ENCODE measurements at places on chromosomes 4 and X. TPM values are rescaled to one million over a fixed set of nuclear protein-coding genes. Genes with fewer than 3 reads are reported as not detected.

- no peak for DNase-seq
- no peaks in the 10 kb centered on the region for H3K4me1 ChIP-seq
- H3K27ac ChIP-seq, result no peak overlapping the region
- no peaks in the 10 kb centered on the region for H3K27me3 ChIP-seq
- no peak overlapping the region for H3K4me3 ChIP-seq
Observed at GRCh38 chrX:119477812-119478232, 9.6 kb downstream of the SLC25A5 start.

DNA sequence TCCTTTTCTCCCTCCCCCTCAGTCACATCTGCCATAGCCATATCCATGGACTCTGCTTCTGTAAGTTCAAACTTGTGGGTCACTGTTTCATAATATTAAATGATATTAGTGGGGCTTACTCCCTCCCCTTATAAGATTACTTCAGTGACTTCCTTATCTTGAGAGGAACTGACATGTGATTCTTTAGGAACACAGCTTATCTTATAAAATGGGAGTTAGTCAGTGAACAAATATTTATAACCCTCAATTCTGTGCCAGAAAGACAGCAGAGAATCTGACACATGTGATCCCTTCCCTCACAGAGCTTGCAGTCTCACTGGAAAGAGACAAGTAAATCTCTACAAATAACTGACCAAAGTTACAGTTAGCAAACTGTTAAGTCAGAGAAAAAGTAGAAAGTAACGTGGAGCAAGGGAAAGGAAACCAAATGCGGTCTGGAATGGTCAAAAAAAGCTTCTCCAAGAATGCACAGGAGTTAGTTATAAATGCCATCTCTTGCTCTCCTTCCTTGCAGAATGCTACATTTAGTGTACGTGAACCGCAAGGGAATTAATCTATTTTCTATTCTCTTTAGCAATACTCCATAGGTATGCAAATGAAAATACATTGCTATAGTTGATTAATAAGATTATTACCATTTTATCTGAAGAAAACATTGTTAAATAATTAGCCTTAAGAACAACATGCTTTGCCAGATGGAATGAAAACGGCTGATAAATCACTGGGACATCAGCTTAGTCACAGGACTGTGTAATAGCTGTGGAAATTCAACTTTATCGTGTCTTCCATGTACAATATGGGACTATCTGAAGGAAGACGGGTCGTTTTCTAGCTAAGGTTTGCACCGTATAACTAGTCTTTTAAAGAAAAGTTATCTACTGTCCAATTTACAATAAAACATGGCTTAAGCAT, 29.0 kb downstream of the SGMS2 start:
- H3K36me3 ChIP-seq, result no peaks in the 10 kb centered on the region
- peak; percentile 42 for DNase-seq
- H3K27me3 ChIP-seq, result no peaks in the 10 kb centered on the region
- H3K4me1 ChIP-seq, result peaks cover 22% of the 10 kb centered on the region
- peak overlapping the region; percentile 11 for H3K27ac ChIP-seq

- no peaks in the 10 kb centered on the region for H3K27me3 ChIP-seq
- no peaks in the 10 kb centered on the region for H3K36me3 ChIP-seq
- no peaks in the 10 kb centered on the region for H3K4me1 ChIP-seq
- no peak overlapping the region for H3K27ac ChIP-seq
- peak; percentile 24 for DNase-seq
Observed at GRCh38 chr4:139761461-139761860, 95.8 kb downstream of the MGST2 start.

FGF13 gene
- 0.02 TPM for total RNA-seq

DNA sequence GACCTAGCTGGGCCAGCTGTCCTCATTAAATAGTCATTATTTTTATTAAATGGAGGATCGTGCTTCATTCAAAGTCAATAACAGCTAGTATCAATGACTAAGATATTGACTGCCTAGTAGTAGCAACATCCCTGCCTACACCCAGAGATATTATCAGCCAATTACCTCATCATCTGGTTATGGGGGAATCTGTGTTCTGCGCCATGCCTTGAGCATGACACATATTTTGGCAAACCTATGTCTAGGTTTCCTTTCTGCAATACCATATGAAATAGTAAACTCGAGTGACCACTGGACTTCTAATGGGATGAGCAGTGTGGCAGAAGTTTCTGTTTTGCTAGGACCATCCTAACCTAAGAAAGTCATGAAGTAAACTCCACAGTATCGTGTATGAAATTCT, 50.0 kb upstream of the AADAT start:
- H3K36me3 ChIP-seq, result no peaks in the 10 kb centered on the region
- H3K27ac ChIP-seq, result no peak overlapping the region
- H3K27me3 ChIP-seq, result no peaks in the 10 kb centered on the region
- no peak for DNase-seq
- H3K4me3 ChIP-seq, result no peak overlapping the region

DNA sequence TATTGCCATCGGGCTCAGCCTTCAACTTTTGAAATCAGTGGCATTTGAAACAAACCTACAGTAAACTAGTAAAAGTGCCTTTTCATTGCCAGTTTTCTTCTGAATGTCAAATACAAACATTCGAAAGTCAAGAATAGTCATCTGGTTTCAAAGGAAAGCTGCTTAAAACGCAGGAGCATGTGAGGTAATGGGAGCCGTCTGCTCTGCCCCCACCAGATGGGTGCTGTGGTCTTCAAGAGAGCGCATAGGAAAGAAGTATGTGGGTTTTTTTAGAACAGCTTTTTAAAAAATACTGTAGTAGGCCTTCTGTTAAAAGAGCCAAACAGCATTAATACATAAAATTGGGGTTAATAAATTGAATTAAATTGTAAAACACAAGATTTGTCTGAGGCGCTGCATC, 88.6 kb downstream of the STOX2 start:
- no peak for DNase-seq
- H3K4me3 ChIP-seq, result no peak overlapping the region
- no peak overlapping the region for H3K27ac ChIP-seq
- no peaks in the 10 kb centered on the region for H3K36me3 ChIP-seq
- no peaks in the 10 kb centered on the region for H3K27me3 ChIP-seq

GRCh38 chrX:47175588-47175980, 18.0 kb upstream of the UBA1 start:
- no peaks in the 10 kb centered on the region for H3K4me1 ChIP-seq
- no peak overlapping the region for H3K27ac ChIP-seq
- H3K4me3 ChIP-seq, result no peak overlapping the region
- no peaks in the 10 kb centered on the region for H3K27me3 ChIP-seq

- H3K27me3 ChIP-seq, result no peaks in the 10 kb centered on the region
- H3K27ac ChIP-seq, result peak overlapping the region; percentile 66
- H3K4me3 ChIP-seq, result peak overlapping the region; percentile 77
- H3K36me3 ChIP-seq, result peaks cover 15% of the 10 kb centered on the region
- DNase-seq, result no peak
Observed at GRCh38 chr4:99088023-99088449, 552 bp downstream of the ADH5 start.

- no peak overlapping the region for H3K27ac ChIP-seq
- no peak for DNase-seq
- no peaks in the 10 kb centered on the region for H3K36me3 ChIP-seq
- no peaks in the 10 kb centered on the region for H3K27me3 ChIP-seq
- H3K4me3 ChIP-seq, result no peak overlapping the region
Observed at GRCh38 chrX:25873196-25873595, 264.9 kb upstream of the MAGEB18 start.

DNA sequence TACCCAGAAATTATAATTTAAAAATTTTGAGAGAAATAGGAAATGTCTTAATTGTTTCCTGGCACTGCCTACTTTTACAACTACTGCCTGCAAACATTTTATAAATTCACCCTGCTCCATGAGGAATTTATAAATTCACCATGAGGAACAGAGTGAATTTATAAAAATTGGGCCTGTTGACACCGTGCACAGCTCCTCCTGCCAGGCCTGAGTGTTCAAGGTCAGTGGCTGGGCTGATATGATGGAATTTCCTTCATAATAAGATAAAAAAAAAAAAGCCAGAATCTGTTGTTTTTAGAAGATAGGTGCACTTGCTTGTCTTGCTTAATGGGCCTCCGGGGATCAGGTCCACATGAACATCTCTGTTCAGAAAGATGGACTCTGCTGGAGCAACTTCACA, 151.7 kb upstream of the RASGEF1B start:
- no peak overlapping the region for H3K27ac ChIP-seq
- no peaks in the 10 kb centered on the region for H3K4me1 ChIP-seq
- no peaks in the 10 kb centered on the region for H3K27me3 ChIP-seq
- DNase-seq, result no peak

STK32B gene
- not detected for total RNA-seq

DNA sequence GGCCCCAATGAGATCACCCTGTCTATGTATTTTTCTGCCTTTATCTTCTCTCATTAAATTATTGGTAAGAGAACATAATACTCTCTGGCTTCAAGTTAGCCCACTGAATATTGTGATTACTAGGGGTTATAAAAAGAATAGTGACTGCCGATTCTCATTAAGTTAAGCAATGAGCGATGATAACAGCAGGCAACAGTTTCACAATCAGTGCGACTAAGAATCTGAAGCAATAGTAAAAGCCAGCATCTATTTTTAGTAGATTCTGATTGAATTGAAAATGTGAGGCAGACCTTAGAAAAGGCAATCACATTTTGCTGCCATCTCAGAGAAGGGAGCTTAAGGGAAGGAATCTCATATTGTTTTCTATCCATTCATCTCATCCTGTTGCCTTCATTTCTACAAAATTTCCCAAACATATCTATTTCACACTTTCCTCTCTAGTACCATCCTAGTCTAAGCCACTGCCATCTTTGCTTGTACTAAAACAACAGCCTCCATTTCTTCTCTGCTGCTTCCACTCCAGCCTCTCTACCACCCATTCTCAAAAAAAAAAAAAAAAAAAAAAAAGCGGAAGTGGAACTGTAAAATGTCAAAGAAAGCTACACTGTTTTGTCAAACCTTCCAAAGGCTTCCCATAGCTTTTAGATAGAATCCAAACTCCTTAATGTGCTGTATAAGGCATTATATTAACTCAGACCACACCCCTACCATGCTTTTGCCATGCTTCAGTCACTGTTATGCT, 17.4 kb downstream of the GABRA4 start:
- no peaks in the 10 kb centered on the region for H3K27me3 ChIP-seq
- no peak overlapping the region for H3K27ac ChIP-seq
- no peaks in the 10 kb centered on the region for H3K4me1 ChIP-seq
- no peak for DNase-seq
- no peak overlapping the region for H3K4me3 ChIP-seq

GC gene
- 1.8 TPM for total RNA-seq

GRCh38 chr4:186588503-186588902, 33.1 kb upstream of the MTNR1A start:
- no peaks in the 10 kb centered on the region for H3K4me1 ChIP-seq
- H3K36me3 ChIP-seq, result peaks cover 78% of the 10 kb centered on the region
- DNase-seq, result no peak
- no peaks in the 10 kb centered on the region for H3K27me3 ChIP-seq
- H3K4me3 ChIP-seq, result no peak overlapping the region

DNA sequence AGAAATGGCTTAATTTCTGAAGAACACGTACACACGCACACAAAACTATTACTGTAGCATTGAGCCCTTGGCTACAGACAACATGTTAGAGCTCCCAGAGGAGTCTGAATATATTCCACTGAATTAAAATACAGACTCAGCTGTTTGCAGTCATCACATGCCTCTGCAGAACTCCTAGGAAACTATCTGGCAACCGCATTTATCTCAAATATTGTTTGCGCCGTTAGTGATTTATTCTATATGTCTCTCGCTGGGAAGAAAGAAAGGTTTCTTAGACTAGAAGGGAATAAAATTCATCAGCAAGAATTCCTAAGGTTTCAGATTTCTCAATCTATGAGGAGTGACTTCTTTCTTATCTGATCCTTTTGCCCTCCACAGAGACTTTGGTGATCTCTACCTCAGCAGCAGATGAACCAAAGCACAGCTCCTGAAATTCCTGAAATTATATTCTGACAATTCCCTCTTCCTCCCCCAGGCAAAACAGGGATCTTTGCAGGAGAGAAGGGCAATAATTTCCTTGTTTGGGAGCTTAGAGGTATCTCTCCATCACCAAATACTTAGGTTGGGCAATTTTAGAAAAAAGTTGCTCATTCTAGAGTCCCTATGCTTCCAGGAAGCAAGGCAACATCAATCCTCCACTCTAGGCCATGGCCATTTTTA, 199.2 kb downstream of the APBB2 start:
- H3K27ac ChIP-seq, result no peak overlapping the region
- H3K4me1 ChIP-seq, result no peaks in the 10 kb centered on the region
- no peaks in the 10 kb centered on the region for H3K36me3 ChIP-seq

C4orf17 gene
- not detected for total RNA-seq

- no peak overlapping the region for H3K27ac ChIP-seq
- no peak for DNase-seq
- H3K27me3 ChIP-seq, result no peaks in the 10 kb centered on the region
- H3K4me3 ChIP-seq, result no peak overlapping the region
- H3K4me1 ChIP-seq, result peaks cover 9% of the 10 kb centered on the region
Observed at GRCh38 chr4:140742838-140743193, 13.4 kb downstream of the TBC1D9 start.

GRCh38 chr4:183289688-183290087, 30.4 kb downstream of the CLDN22 start:
- H3K27ac ChIP-seq, result no peak overlapping the region
- no peak for DNase-seq
- no peaks in the 10 kb centered on the region for H3K4me1 ChIP-seq

MED28 gene
- total RNA-seq, result 48.8 TPM

GRCh38 chrX:3268829-3269228, 77.6 kb downstream of the MXRA5 start:
- H3K27me3 ChIP-seq, result no peaks in the 10 kb centered on the region
- DNase-seq, result no peak
- H3K4me3 ChIP-seq, result no peak overlapping the region
- no peak overlapping the region for H3K27ac ChIP-seq
- no peaks in the 10 kb centered on the region for H3K36me3 ChIP-seq

- no peak for DNase-seq
- no peaks in the 10 kb centered on the region for H3K4me1 ChIP-seq
- H3K27me3 ChIP-seq, result no peaks in the 10 kb centered on the region
- H3K27ac ChIP-seq, result no peak overlapping the region
- H3K4me3 ChIP-seq, result no peak overlapping the region
- H3K36me3 ChIP-seq, result no peaks in the 10 kb centered on the region
Observed at GRCh38 chr4:114698231-114698630, 99.6 kb downstream of the UGT8 start.

CITED1 gene
- 2.8 TPM for total RNA-seq

DNA sequence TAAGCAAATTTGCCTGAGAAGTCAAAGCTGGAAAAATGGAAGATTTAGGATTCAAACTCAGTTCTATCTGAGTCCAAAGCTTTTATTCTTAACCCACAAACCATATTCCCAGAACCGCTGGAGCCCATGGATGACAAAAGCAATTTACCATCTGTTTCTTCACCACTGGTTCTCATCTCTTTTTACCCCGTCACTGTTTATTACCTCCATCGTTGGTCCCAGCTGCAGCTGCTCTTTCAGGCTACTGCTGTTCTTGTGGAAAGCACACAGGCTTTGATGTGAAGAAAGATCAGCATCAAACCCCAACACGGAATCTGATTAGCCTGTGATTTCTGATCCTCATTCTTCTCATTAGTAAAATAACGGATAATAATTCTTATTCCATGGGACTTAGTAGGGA, 9.5 kb downstream of the FBXO8 start:
- no peak overlapping the region for H3K27ac ChIP-seq
- no peaks in the 10 kb centered on the region for H3K27me3 ChIP-seq
- H3K4me1 ChIP-seq, result no peaks in the 10 kb centered on the region
- H3K4me3 ChIP-seq, result no peak overlapping the region
- DNase-seq, result no peak

- H3K4me1 ChIP-seq, result no peaks in the 10 kb centered on the region
- no peak overlapping the region for H3K27ac ChIP-seq
Observed at GRCh38 chr4:169996379-169997240, 29.6 kb downstream of the MFAP3L start.

CXorf49 gene
- not detected for total RNA-seq

- DNase-seq, result no peak
- H3K4me1 ChIP-seq, result no peaks in the 10 kb centered on the region
- H3K27ac ChIP-seq, result no peak overlapping the region
- no peaks in the 10 kb centered on the region for H3K27me3 ChIP-seq
Observed at GRCh38 chr4:82667761-82668480, 106.1 kb upstream of the TMEM150C start.

Measured in HCT116 (cell line).